Spinal cord (tissue), 10 donors: ENCODE measurements at places on chromosomes 2 and 18.

- no peak for DNase-seq
Observed at GRCh38 chr2:69168144-69168813, 155.3 kb downstream of the ANTXR1 start.

DNA sequence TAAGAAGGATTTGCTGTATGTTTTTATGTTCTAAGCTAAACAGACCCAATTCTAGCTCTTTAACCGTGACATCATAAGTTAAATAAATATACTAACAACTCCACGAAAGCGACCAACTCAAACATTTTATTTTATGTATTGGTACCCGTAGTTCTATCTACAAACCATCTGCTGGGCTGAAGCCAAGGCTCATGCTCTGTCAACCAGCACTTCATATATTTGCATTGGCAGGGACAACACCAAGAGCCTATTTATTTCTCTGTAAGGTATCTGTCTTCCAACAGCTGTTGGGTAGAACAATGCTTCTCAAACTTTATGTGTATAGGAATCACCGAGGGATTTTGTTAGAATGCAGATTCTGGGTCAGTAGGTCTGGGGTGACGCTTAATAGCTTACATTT is 64.5 kb downstream of the PID1 start:
- DNase-seq, result no peak

DNA sequence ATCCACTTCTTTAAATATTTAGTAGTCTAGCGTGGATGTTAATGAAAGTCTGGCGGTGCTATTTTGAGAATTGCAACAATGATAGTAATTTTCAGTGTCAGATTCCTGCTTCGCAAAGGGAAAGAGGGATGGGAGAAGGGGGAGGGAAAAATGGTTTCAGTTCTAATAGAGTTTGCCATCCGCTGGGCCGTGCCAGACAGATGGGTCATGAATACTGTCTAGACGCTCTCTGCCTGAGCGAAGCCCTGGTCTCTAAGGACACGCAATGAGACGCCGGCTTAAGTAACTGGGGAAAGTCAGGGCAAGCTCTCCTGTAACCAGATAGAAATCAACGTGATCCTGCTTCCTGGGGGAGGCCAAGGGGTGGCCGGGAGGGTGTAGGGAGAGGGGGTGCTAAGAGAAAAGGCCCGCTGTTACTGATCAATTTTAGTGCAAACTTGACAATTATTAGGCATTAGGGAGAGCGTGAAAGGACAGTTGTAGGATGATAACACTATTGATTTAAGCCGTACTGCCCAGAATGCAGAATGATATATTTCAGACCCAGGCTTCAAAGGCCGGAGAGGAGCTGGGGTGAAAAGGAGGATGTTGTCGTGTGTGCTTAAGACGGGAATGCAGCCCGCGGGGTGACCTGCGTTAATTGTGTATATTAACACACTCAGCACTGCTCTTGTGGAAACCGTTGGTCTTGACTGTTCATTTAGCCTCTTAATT is 229.2 kb downstream of the LDLRAD4 start:
- DNase-seq, result no peak

- no peak for DNase-seq
Observed at GRCh38 chr2:6231166-6231565, 539.0 kb downstream of the SOX11 start.

- DNase-seq, result no peak
Observed at GRCh38 chr18:41466436-41467160, 488.4 kb upstream of the PIK3C3 start.

DNA sequence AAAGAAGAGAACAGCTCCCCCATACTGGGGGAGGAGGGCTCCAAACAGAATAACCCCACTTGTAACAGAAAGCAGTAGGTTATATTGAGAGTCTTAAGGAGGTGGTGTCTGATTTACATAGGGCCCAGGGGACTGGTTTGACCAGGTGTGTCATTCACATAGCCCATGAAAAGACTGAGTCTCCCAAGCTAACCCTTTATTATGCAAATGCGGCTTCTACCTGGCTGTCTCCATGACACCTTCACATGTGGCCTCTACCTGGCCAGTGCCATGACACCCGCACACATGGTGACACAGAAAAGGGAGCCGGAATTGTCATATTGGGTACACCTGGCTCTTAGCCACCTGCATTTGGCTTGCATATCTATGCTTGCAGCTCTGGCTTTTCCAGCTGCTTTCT is 1057.2 kb upstream of the PIK3C3 start:
- DNase-seq, result no peak

DNA sequence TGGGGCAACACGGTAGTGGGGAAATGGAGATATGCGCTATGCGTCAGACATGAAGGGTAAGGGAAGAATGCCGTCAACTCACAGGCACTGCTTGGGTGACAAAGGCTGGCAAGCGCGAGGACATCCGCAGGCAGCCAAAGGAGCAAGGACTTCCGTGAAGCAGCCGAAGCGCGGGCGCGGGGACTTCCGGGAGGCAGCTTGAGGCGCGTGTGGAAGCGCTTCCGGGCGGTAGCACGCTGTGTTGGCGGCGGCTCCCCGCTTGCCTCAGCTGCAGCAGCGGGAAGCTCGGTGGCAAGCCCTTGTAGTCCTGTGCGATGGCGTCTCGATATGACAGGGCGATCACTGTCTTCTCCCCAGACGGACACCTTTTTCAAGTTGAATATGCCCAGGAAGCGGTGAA is at the start of gene PSMA8:
Gene PSMA8, plus strand, starts transcription at position 218 of the 400 bp plus-strand sequence. Its CDS starts 97 bp downstream, at position 315.
- DNase-seq, result no peak
